ENCODE measurements at places on chromosomes 11 and 22. TPM values are rescaled to one million over a fixed set of nuclear protein-coding genes. Genes with fewer than 3 reads are reported as not detected.

Gene OR51B2
- total RNA-seq, result not detected

Gene OR8D1
- total RNA-seq, result not detected

Gene FBXO7
- 90.3 TPM for total RNA-seq

Gene OR10A2
- not detected for total RNA-seq

Gene HEPHL1
- not detected for total RNA-seq

Gene SEPTIN3
- total RNA-seq, result 2.1 TPM

Gene TESMIN
- 9.7 TPM for total RNA-seq

All from activated naive CD4-positive, alpha-beta T cell treated with anti-CD3 and anti-CD28 coated beads, Interleukin-2, amount 10 ng/mL, durations not matched to agents 5 hours and 36 hours (primary cell).